Erythroblast (primary cell): ENCODE measurements at places on chromosomes 7 and 10.
A peak's percentile ranks its signal among the peaks of the same experiment; 100 is the strongest.

GRCh38 chr10:101244321-101245050 lies 15.2 kb upstream of the LBX1 start:
- DNase-seq = no peak

DNA sequence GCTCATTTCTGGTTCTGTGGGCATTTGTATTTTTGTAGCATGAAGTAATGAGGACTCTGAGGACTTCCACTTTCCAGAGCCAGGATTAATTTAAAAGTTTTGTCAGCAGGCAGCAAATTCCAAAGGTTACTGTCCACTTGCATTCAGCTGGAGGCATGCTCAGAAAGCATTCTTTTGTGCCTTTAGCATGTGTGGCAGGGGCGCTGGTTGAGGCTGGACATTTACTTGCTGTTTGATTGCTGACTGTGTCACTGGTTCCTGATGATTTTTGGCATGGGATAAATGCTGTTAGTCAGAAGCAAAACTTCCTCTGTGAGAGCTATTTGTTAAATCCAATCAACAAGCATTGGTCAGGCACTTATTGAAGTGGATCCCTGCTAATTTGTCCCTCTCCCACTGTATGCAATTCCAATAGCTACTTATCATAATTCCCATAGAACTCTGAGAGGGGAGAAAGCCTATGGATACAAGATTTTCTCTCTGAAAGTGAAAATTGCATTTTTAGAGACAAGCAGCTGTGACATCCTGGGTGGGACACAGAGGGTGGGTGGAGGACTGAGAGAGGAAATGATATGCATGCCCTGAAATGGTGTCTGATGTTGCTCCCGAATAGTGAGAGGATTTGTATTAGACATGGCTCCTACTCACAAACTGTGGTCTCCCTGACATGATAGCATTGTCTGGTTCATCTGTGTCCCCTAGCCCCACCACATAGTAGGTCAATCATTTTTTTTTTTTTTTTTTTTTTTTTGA lies 161.2 kb upstream of the WDR11 start:
- DNase-seq = no peak

- no peak for DNase-seq
These were observed 13.2 kb downstream of the TMEM243 start for GRCh38 chr7:87206361-87206760.

DNA sequence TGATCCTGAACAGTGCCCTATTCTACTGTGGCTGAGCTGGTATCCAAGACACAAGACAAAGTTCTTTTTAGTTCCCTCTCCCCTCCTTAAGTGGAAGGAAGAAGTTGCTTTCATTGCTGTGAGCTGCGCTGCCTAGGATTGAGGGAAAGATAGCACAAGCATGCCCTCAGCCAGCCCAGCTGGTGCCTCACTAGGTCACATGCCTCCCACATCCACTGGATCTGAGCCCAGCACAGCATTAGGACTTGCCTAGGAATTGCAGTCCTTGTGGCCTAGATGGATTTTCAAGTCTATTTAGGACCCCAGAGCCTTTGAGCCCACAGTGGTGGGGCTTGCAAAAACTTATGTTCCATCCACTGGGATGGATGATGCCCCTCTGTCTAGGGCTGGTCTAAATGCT lies 214.2 kb downstream of the ZNF248 start:
- no peak for DNase-seq

DNA sequence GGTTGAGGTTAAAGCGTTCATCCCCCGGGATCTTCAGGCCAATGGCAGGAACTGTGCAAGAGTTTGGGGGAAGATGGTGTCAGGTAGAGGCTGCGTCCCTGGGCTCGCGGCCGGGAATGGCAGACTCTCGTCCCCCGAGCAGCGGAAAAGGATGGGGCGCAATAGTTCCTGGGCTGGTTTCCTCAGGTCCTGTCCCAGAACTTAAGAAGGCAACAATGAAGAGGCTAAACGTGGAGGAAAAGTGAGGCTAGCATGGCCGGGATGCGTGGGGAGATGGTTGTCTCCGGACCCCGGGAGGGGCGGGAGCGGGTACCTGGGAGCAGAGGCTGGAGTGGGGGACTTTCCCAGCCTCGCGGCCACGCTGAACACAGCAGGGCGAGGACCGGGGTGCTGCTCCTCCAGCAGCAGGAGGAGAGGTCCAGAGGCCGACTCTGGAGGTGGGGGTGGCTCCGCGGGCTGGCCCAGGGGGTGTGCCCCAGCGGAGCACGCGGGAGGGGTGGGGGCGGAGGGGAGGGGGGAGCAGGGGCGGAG lies 882 bp downstream of the IRF5 start:
- DNase-seq = no peak

GRCh38 chr7:37993060-37993501 lies 72.6 kb downstream of the EPDR1 start:
- no peak for DNase-seq

- DNase-seq = no peak
These were observed 772 bp upstream of the ZSCAN25 start for GRCh38 chr7:99615989-99616358.

DNA sequence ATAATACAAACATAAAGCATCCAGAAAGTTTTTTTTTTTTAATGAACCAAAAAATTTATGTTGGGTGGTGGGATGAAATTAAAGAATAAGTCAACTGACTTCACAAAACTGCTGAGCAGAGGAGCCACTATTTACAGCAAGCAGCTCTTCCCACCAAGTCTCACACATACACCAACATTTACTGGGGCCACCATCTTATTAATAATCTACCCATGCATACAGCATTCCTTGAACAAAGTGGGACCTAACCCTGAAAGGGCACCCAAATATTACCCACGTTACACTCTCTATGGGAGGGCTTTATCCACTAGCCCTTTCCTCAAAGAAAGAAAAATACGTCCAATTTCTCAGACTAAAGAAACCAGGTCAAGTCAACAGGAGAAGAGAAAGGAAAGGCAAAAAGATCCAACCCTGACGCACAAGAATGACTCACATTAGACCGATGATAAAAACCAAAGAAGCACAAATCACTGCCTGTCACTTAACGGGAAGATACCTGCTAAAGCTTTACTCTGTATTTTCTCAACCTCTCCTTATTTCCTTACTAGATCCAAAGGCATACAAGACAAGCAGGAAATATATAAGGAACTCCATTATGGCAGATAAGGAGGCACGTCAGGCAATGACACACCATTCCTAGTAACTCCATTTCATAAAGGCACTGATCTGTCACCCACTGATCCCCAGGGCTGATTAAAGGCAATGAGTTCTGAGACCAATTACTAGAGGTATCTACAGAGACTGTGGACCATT lies 141.8 kb upstream of the ASAH2 start:
- peak; percentile 35 for DNase-seq

DNA sequence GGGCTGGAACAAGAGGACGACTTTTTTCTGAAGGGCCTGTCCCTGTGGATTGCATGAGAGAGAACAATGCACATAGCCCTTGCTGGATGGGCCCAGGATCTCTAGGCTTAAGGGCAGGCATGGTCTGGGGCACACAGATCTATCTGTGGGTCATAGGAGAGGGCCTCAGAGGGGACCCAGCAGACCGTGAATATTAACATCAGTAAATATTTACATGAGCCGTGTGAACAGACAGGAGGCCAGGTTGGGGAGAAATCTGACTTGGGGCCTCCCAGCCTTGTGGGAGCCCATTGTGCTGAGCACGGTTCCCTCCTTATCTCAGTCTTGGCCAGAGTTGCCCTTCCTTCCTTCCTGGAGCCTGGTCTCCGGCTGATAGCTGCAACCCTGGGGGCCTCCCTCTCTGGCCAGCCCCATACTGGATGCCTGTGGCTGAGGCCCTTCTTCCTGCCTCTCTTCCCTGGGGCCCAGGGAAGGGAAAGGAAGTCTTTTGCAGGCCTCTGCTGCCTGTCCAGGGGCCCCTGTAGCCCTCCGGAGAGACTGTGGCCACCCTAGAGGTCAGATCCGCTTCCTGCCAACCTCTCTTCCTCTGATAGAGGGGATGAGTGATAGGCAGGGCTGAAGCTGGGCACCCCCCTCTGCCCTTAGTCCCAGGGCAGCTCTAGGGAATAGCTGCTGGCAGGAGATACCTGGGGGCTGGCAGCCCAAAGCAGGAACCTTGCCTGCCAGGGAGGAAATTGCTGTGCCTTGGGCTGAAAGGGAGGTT lies 44.5 kb upstream of the TRIM8 start:
- DNase-seq = peak; percentile 90

DNA sequence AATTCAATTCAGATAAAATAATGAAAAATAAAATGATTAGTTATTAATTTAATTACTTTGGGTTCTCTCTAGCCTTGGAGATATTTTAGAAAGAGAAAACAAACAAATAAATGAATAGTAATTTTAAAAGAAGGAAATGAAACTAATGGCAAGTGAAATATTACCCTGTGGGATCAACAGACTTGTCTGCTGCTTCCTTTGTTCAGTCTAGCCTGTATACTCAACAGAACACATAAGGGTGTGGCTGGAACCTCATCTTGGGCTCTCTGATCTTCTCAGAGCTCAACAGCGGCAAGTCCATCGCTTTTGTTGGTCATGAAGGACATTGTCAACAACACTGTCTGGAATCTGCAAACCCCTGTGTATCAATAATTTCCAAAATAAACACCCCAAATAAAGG lies 904.9 kb downstream of the IPMK start:
- DNase-seq = no peak

DNA sequence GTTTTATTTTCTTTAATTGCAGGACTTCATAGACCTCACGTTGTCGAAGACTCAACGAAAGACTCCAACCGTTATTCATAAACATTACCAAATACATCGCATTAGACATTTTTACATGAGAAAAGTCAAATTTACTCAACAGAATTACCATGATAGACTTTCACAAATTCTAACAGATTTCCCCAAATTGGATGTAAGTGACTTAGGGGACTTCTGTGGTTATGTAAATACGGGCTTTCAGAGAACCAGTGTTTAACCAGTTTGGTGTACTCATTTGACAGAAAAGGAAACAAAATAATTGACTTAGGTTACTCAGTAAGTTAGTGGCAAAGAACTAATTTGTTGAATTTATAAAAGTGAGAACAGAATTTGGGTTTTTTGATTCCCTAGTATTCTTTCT lies 4.2 kb downstream of the GTPBP4 start:
- no peak for DNase-seq

- DNase-seq = no peak
These were observed 32.2 kb downstream of the IQUB start for GRCh38 chr7:123502201-123502600.

GRCh38 chr7:113446791-113447190 lies 328.4 kb upstream of the SMIM30 start:
- DNase-seq = no peak

- DNase-seq = no peak
These were observed 214.7 kb downstream of the CELF2 start for GRCh38 chr10:11232222-11232961.

DNA sequence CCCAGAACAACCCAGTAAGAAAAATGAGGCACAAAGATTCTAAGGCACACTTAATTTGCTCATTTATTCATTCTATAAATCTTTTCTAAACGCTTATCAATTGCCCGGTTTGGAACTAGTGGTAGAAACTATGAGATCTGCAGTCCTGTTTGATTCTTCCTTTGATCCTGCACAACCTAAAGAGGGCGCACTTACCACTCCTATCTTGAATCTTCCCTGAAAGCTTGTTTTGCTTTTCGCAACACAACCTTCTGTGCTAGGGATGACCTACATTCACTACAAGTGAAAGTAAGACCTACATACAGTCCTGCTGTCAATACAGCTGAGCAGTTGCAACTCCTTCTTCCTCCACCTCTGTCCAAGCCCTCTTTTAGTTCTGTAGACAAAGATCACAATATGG lies 12.6 kb upstream of the ARL4A start:
- peak; percentile 70 for DNase-seq

- DNase-seq = no peak
These were observed 86.3 kb upstream of the FAM13C start for GRCh38 chr10:59448616-59449015.

DNA sequence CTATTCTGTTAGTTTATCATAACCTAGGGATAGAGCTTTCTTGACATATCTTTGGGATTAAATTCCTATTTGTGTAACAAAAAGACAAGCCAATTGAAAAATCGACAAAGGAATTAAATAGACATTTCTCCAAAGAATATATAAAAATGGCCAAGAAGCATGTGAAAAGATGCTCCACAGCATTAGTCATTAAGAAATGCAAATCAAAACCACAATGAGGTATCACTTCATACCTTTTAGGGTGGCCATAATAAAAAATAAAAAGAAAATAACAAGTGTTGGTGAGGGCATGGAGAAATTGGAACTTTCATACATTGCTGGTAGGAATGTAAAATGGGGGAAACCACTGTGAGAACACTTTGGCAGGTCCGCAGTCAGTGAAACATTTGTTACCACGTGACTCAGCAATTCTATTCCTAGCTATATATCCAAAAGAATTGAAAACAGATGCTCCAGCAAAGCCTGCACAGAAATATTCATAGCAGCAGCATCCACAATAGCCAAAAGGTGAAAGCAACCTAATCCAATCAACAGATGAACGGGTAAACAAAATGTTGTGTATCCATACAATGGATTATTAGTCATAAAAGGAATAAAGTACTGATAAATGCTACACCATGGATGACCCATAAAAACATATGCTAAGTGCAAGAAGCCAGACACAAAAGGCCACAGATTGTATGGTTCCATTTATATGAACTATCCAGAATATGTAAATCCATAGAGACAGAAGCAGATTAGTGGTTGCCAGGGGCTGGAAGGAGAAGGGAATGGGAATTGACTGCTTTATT lies 20.5 kb downstream of the SPAG6 start:
- DNase-seq = no peak

DNA sequence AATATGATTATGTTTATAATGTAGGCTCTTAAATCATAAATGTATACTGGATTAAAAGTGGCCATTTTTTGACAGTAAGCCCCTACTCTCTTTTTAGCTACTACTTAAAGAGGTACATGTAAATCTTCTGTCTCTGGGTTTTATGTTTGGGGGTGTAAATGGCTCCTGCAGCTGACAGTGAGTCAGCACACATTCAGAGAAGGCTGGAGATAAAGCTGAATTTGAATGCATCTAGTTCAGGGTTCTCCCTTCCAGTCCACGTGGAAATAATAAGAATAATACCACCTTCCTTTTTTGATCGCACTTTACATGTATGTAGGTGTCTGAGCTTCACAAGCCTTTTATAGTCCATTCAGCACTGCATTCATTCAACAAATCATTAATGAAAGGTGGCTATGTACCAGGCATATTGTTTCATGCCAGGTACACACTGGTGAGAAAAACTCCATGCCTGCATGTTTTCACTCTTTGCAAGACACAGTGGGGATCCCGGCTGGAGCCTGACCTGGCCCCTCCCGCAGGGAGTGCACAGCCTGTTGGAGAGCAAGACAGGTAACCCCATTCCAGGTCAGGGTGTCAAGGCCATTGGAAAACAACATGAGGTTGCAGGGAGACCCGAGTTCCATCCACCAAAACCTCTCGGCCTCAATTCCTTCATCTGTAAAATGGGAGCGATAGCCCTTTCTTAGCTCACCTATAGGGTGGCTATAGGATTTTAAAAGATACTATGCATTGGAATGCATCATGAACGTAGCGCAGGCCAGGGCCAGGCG lies 107.5 kb upstream of the ANLN start:
- no peak for DNase-seq

- no peak for DNase-seq
These were observed 44.7 kb upstream of the TMEM213 start for GRCh38 chr7:138753150-138753518.
